ENCODE measurements at places on chromosomes 12 and 14. TPM values are rescaled to one million over a fixed set of nuclear protein-coding genes. Genes with fewer than 3 reads are reported as not detected.

Gene SAMD15
- total RNA-seq: 1.1 TPM

Gene CCDC38
- not detected for total RNA-seq

Gene ZDHHC22
- total RNA-seq: not detected

Gene ETFBKMT
- total RNA-seq: 2.2 TPM

Gene SINHCAF
- total RNA-seq: 121 TPM

Gene FAM161B
- total RNA-seq: 1.7 TPM

Gene DAO
- not detected for total RNA-seq

Gene IL22
- not detected for total RNA-seq

Gene PTPN21
- total RNA-seq: 10.0 TPM

Gene APOF
- not detected for total RNA-seq
